ENCODE measurements at places on chromosomes 13 and 19. TPM values are rescaled to one million over a fixed set of nuclear protein-coding genes. Genes with fewer than 3 reads are reported as not detected.

DNA sequence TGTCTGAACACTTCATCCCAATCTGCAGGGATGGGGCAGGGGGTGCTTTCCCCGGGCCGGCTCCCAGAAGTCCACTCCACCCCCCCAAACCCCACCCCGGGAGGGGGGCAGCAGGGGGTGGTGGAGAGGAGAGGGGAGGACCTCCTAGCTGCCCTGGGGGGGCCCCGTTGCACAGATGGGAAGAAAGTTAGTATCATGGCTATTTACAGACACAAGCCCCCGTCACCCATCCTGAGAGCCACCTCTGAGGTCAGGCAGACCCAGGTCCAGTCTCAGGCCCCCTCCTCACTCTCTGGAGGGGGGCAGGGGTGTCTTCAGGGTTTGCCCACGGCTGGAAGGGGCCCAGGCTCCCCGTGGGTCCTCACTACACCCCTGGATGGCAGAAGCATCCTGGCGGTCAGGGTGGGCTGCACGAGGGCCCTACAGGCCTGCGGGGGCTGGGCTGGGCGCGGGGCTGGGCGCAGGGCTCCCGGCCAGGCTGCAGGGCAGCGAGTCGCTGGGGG, 5.8 kb upstream of the REXO1 start:
- no peak for DNase-seq

GRCh38 chr19:48190288-48190884, 19.9 kb downstream of the ZSWIM9 start:
- no peak for DNase-seq

GRCh38 chr13:93286047-93286446, 59.4 kb downstream of the GPC6 start:
- no peak for DNase-seq

DNA sequence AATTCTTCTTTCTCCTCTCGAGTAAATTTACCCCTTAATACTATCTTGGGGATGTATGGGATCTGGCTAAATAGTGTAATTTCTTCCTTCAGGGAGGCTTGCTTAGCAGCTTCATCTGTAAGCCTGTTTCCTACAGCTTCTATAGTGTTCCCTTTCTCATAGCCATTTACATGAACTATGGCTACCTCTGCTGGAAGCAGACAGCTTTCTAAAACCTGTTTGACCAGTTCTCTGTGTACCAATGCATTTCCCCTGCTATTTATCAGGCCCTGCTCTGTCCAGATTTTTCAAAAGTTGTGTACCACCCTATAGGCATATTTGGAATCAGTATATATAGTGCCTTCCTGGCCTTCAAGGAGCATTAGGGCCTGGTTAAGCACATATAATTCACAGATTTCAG, 113.6 kb upstream of the PCDH9 start:
- DNase-seq, result no peak

ZNF433 gene
- 3.1 TPM for total RNA-seq

ZBTB7A gene
- 35.2 TPM for total RNA-seq

GRCh38 chr19:33670398-33670797, 48.6 kb downstream of the CHST8 start:
- no peak for DNase-seq
